ENCODE measurements at places on chromosomes 3 and 15.

DNA sequence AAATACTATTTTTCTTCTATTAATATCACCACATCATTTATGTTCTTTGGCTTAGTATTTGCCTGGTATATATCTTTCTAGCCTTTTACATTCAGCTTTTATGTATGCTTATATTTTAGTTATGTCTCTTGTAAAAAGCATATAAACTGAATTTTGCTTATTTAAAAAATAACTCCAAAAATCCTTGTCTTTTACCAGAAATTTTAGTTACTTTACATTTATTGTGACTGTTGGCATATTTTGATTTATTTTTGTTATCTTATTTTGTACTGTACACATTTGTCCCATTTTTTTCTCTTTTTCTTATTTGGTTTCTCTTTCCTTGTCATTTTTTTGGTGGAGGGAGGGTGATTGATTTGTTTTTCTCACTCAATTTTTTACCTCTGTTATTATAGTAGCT is 169.6 kb downstream of the UACA start:
- DNase-seq = no peak

- no peak for DNase-seq
Observed at GRCh38 chr3:68757157-68757556, 175.2 kb downstream of the TAFA4 start.

DNA sequence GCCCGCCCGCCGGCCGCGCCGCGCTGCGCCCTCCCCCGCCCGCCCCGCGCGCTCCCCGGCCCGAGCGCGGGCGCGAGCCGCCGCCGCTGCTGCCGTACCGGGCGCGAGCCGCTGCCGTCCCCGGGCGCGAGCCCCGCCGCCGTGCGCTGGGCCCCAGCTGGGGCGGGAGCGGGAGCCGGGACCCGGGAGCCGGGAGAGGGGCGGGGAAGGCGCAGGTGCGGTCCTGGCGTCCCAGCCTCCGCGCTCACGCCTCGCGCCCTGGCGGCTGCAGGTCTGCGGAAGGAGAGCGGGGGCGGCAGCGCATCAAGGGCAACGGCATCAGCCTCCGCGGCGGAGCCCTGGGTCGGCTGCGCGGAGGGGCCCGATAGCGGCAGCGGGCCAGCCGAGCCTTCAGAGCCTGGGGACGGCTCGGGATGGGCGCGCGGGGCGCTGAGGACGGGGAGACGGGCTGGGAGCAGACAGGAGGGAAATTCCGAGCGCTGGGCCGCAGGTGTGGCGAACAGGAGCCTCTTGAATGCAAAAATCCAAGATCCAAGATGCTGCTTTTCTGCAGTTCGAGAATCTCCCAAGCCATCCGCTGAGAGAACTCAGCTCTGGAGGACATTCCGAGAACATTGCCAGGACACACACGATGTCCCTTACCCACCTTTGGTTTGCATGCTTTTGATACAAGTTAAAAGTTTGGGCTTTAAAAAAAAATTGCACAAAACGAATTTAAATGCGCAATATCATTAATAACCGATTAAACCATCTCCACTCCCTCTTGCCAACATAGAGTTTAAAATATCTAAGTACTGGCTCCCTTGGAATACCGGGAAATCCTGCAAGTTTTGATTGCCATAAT is 251.1 kb downstream of the TJP1 start:
- no peak for DNase-seq

DNA sequence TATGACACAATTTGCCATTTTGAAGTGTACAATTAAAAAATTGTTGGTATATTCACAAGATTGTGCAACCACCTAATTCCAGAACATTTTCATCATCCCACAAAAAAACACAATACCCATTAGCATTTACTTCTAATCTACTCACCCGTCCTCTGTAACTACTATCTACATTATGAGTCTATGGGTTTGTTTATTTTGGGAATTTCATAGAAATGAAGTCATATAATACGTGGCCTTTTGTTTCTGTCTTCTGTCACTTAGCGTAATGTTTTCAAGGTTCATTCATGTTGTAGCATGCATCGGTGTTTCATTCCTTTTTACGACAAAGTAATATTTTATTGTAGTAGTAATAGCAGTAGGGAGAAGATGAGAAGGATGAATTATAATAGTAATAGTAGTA is 55.2 kb upstream of the CNTN6 start:
- DNase-seq = no peak

DNA sequence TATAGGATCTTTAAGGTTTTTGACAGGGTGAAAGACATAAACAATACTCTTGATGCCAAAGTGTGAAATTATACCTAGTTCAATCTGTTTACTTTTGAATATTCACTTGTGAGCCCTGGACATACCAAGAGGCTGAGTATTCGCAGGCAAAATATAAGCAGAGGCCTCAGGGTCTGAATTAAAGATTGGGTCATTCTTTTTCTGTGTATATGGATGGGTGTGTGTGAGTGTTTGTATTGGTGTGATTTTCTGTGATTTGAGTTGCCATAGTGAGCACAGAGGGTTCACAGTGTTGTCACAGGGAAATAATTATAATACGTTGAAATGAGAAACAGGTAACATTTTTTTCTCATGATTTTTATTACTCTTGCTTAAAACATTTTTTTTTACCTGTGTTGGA is 770.7 kb upstream of the ALCAM start:
- DNase-seq = no peak

- DNase-seq = peak; percentile 83
Observed at GRCh38 chr15:90126596-90127435, 24.5 kb upstream of the IDH2 start.

GRCh38 chr3:102192575-102192974 is 242.2 kb upstream of the ZPLD1 start:
- no peak for DNase-seq

DNA sequence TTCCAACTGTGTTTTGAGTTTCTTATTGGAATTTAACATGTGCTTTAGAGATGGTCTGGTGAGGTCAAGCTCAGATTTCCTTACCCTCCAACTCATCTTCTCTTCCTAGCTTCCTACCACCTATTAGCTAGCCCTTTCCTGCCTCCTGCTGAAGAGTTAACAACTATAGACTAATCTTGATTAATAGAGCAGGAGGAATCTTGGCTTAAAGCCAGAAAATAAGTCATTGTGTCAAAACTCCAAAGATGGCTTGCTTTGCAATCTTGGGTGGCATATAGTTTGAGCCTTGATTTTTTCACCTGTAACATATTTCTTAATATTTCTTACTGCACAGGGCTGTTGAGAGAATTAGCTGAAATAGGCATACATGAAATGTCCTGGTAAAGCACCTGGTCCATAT is 27.3 kb downstream of the BCL2L10 start:
- no peak for DNase-seq

DNA sequence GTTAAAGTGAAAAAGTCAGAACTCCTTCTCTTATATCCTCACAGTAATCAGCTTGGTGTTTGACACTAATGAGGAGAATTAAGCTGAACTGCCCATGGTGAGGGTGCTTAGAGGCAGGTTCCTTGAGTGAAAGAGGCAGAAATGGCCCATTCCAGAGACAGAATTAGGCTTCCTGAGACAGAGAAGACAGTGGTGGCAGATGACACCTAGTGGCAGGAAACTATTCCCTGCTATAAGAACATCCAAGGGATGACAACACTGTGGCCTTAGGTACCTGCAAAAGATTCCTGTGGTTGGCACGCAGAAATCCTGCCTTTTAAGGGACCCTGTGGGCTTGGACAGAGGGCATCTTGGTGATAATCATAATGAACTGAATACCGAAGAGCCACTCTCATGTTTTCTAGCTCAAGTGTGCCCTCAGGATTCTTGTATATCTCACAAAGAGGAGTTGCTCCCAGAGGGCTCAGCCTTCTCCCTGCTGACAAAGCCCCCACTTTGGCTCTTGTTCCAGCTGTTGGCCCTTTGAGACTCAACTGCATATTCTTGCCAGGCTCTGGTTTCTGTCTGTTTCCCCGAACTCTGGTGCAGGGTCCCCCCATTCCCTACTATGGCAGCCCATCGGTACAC is 56.0 kb downstream of the KBTBD12 start:
- no peak for DNase-seq

DNA sequence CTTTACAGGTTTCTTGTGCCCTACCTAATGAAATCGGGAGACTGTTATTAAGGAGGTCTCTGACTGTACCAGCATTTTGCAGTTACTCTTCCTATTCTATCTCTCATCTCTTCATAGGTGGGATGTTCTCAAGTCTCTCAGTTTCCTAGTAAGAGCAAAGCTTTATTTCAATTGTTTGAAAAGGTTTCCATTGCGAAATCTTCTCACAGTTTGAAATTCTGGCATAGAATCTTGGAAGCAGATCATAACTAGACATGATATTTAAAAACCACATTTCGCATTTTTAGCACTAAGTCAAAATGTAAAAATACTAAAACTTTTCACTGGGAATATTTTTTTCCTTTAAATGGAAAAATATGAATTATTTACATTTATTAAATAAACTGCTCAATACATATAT is 1311.4 kb downstream of the ROBO2 start:
- DNase-seq = no peak

DNA sequence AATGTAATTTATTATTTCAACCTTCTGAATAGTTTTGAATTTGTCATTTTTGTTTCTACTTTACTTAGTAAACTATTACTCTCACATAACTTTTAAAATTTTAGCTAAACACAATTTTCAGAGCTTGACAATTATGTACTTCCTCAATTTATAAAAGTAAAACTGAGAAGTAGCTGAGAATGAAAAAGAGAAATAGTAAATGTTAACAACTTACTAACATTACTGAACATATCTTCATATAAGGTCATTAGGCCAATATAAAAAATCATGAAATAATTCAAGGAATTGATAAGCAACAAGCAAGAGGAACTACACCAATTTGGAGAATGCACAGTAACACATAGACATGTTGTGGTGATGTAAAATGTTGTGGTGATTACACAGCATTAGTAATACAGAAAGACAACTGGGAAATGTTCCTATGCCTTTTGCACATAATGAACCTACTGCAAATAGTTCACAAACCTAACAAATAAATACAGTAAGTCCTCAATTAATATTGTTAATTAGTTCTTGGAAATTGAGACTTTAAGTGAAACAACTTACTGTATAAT is 137.9 kb downstream of the CBLB start:
- DNase-seq = no peak

GRCh38 chr3:58173669-58174398 is 36.9 kb downstream of the DNASE1L3 start:
- DNase-seq = peak; percentile 71

- DNase-seq = no peak
Observed at GRCh38 chr15:64763021-64763420, 12.4 kb downstream of the RBPMS2 start.

DNA sequence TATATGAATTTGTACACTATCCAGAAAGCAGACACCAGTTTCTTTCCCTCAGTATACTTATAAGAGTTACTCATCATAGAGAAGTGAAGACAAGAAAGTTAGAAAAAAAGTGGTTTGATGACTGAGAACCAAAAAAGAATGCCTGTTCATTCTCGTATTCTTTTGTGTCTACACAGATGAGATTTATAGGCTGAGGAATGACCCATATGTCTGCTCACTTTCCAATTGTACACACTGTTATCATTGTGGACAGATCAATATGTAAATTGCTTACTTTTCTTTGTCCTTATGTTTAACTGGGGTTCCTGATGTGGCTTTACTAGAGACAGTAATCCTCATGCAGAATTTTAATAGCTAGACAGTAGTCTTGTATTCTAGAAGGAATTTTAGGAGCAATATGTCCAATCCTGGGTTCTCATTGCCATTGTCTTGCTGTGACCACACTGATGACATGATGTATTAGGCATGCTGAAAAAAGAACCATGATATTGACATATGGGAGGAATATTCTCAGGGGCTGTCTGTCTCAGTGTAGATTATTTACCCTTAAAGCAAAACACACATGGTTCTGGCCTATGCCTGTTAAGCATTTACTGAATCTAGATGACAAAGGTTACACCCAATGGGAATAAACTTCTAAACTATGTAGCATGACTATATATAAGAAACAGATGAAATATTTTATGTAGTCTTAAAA is 669.7 kb downstream of the ROBO1 start:
- DNase-seq = no peak

DNA sequence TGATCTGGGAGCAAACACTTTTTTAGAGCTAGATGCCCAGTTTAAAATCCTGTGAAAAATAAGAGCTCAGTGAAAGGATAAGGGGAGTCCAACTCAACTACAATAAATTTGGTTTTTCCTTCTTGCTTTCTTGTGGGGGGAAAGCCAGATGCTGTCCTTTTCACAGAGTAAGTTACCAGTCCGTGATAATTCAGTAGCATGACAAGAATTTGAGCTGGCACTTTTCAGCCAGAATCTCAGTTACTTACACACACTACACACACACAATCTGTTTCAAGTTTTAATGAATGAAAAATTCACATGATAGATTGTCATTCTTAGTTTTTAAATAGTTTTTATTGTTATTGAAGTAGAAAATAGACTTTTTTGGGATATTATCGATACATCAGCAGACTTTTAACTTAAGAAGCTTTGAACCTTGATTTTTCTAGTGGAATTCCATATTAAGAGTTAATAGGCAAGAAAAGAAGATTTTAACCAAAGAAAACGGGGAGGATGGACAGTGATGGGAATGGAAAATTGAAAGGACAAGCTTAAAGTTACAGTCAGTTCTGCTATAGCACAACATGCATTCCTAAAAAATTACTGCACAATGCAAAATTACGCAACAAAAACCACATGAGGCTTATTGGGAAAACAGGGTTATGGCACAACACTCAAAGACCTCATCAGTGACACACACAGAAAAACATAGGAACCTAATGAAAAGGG is 47.0 kb downstream of the PSMD6 start:
- no peak for DNase-seq

- no peak for DNase-seq
Observed at GRCh38 chr3:100782906-100783305, 73.6 kb downstream of the TFG start.

DNA sequence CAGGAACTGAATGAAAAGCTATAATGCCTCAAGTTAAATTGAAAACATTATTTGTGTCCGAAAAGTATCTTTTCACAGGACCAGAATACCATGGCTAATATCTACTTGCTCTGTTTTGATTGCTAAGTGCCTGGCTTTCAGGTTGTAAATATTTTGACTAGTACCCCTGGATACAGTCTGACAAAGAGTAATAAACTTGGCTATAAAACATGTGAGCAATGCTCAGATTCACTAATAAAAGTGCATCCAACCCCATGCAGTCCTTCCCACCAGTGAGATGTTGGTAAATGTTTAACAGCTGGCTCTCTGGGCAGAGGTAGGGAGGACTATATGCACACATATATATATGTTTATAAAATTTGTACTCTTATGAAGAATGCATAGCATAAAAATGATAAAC is 281.8 kb upstream of the TGFBR2 start:
- no peak for DNase-seq

- no peak for DNase-seq
Observed at GRCh38 chr3:1953536-1953935, 145.1 kb upstream of the CNTN4 start.

GRCh38 chr15:78174401-78174800 is 25.2 kb downstream of the IDH3A start:
- DNase-seq = no peak

- DNase-seq = peak; percentile 70
Observed at GRCh38 chr3:186099178-186099577, 9.7 kb downstream of the ETV5 start.

DNA sequence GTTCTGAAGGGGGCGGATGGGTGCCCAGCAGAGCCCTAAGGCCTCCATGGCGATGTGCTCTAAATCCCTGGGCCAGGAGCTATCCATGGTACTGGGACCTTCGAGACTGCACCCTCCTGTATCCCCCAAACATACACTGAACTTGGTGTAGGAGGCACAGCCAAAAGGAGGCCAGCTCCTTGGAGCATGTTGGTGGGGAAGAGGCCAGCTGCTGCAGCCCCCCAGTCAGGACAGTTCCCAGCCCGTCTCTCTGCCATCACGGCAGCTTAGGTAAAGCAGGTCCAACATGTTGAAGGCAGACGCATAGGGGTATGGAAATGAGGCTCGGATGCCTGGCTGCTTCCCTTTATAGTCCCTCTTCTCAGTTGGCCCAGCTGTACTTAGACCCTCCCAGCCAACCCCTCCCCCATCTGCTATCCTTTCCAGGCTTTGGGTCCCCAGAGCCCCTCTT is 1.8 kb downstream of the CAMKV start:
- DNase-seq = no peak
